Stimulated activated CD4-positive, alpha-beta T cell treated with anti-CD3 and anti-CD28 coated beads, Interleukin-1b, Interleukin-23, amount 100 ng/mL, for 1 hour (primary cell): ENCODE measurements at places on chromosomes 11 and 22.

DNA sequence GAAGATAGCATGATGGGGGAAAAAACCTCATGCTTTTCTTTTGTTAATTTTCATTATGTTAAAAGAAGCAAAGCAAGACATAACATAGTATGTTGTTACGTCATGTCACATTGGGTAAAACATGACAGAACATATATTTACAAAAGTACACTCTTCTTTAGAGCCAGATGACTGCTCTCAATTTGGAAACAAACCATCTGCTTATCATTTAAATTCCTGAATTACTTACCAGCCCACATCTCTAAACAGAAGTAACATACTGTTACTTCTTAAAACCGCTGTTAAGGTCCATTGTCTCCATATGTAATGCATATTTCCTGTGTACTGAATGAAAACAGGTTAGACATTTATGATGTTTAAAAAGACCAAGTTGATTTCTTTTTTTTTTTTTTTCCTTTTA is 100.0 kb downstream of the TMEM135 start:
- no peak for DNase-seq

DNA sequence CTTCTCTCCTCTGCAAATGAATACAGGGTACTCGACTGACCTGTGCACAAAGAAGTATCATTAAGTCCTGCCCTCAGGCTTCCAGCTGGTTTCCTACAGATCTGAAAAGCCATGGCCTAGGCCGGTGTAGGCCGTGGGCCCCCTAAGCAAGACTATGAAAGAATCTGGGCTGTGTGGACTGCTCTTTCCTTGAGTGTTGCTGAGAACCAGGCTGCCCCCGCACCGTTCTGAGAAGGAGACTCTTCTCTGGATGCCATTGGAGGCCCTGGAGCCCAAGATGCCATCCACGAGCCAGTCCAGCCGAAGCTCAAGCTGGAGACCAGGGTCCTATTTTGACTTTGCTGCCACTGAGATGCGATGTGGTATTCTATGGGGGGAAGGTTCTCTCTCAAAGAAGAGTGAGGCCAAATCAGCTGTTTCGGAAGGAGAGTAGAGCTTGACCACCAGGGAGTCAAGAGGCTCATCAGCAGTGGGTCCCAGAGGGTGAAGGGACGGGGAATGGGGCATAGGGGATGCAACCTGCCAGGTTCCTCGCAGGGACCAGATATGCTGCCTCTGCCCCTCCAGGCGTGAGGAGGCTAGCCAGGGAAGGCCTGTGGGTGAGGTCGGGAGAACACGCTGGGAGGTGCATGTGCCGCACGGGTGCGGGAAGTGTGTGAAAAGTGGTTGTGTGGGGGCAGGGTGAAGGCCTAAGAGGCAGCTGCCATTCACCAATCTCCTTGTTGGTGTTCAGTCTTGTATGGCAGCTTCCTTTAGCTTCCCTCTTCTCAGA is 96.4 kb upstream of the B3GAT1 start:
- DNase-seq = no peak

DNA sequence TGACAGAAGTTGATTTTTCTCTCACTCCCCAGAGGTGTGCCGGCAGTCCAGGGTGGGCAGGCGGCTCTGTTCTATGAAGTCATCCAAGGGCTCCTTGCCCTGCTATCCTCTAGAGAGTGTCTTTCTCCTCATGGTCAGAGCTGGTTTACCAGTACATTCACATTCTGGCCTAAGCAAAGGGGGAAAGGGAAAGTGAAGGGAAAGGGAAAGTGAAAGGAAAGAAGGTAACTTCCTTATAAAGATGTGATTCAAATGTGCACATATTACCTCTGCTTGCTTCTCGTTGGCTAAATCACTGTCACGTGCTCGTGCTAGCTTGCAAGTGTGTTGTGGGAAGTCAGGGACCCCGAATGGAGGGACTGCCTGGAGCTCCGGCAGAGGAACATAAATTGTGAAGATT is 2.9 kb upstream of the HTATIP2 start:
- no peak for DNase-seq

- DNase-seq = no peak
These were observed 91.4 kb downstream of the EFCAB6 start for GRCh38 chr22:43720716-43721115.

DNA sequence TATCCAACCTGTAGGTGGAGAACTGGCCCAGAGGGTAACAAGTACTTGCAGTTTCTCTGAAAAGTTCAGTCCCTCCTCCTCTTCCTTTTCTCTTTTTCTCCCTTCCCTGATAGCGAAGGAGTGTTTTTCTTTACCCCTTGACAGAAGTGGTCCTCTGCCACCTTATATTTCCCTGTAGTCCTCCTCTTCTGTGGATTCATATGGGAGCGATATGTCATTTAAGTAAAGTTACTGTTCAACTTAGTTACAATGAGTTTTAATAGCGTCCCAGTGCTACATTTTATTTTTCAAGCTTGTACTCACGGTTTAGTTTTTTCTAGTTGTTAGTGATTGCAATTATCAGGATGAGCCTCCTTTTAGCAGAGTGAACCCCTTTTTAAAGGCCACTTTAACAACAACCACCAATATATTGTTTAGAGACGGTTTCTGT is 1.4 kb downstream of the PCF11 start:
- no peak for DNase-seq

- no peak for DNase-seq
These were observed 1.1 kb downstream of the FXYD2 start for GRCh38 chr11:117823294-117823945.

DNA sequence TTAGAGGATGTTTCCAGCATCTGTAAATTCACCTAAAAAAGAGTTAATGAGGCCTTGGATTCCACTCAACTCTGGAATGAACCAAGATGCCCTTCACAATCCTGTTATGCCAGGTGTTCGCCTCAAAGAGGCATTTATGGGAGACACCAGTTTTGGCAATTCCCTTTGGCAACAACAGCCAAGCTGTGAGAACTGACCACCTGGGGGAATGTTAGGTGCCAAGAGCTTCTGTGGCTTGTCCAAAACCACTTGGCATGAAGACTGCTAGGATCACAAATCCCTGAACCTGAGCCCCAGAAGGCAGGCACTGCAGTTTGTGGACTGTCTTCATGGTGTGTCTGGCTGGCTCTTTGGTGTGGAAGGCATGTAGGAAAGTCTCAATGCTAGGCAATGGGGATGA is 164.4 kb upstream of the BDNF start:
- no peak for DNase-seq

- no peak for DNase-seq
These were observed 8.4 kb upstream of the HDHD5 start for GRCh38 chr22:17167486-17167885.

DNA sequence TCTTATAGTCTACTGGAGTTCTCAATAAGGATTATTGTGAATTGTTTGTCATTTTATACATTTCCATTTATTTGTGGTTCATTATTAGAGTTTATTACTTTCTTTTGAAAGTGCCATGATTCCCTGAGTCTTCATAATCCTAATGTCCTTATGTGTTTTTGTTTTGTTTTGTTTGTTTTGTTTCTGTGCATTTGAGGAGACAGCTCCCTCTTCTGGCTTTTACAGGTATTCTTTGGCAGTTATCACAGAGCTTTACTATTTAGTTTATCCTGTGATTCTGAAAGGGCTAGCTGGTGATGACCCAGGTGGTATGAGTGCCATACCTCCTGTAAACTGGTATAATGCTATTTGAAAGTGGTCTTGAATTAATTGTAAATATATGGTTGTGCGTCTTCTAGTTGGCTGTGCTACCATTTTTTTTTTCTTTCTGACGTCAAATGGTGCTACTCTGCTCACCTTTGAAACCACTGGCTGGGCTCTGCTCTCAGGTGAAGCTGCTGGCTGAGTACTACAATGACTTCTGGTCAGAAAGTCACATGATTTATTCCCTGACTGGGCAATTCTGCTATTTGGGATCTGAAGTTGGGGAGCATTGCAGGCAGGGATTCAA is 751.2 kb downstream of the JRKL start:
- no peak for DNase-seq
